Dermis microvascular lymphatic vessel endothelial cell (primary cell): ENCODE measurements at places on chromosomes 11 and 22. TPM values are rescaled to one million over a fixed set of nuclear protein-coding genes. Genes with fewer than 3 reads are reported as not detected.

DNA sequence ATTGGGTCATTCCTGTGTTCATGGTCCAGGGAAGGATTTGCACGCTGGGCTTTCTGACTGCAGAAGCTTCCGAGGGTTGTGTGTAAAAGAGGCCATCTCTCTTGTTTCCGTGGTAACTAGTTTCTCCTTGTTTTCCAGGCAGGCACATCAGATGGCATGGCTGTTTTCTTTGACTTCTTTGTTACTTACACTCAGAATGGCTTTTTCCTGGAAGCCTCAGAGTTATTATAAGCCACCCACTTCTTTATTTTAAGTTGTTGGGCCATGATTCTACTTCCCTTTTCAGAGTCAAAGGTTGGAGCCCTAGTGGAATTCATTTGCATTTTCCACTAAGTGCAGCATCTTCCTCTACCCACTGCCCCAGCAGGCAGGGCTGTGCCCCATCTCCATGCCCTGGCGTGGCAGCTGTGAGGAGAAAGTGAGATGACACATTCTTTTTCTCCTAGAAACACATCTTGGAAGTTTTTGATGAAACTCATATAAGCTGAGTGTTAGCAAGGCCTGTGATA lies 94.9 kb downstream of the PRR5L start:
- DNase-seq: no peak

DNA sequence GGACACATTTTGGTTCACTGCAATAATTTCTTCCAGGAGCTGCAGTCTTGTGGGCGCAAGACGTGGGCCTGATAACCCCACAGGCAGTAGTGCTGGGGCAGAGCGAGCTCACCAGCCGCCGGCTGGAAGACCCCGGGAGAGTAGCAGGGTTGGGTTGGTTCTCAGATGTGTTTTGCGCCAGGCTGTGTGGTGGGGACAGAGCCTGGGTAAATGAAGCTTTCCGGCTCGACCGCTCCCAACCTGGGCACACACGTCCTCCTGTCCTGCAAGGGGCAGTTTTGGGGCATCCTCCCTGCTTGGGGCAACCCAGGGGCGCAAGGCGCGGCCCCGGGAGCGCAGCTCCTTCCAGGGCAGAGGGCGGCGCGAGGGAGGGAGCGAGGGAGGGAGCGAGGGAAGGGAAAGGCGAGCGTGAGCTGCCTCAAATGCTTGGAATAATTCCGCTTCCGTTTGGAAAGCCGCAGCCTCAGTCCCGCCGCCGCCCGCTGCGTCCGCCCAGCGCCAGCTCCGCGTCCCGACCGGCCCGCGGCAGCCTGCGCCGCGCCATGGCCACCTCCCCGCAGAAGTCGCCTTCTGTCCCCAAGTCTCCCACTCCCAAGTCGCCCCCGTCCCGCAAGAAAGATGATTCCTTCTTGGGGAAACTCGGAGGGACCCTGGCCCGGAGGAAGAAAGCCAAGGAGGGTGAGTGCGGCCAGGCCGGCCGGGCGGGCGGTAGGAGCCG lies at the start of gene PARVA:
PARVA (plus strand) TSS at position 466 of the 718 bp plus-strand sequence; CDS start at position 543, 77 bp downstream.
- DNase-seq: peak; percentile 77

Gene USP2
- total RNA-seq: 0.13 and 0.25 TPM in 2 replicates

Gene MPPED2
- 0.39 and 0.76 TPM in 2 replicates for total RNA-seq

Gene IFITM10
- total RNA-seq: 0.39 and 1.3 TPM in 2 replicates
